NCI-H1105 treated with DMSO at 0.1 percent for 48 hours (cell line): ENCODE measurements at places on chromosomes 7 and 10.

DNA sequence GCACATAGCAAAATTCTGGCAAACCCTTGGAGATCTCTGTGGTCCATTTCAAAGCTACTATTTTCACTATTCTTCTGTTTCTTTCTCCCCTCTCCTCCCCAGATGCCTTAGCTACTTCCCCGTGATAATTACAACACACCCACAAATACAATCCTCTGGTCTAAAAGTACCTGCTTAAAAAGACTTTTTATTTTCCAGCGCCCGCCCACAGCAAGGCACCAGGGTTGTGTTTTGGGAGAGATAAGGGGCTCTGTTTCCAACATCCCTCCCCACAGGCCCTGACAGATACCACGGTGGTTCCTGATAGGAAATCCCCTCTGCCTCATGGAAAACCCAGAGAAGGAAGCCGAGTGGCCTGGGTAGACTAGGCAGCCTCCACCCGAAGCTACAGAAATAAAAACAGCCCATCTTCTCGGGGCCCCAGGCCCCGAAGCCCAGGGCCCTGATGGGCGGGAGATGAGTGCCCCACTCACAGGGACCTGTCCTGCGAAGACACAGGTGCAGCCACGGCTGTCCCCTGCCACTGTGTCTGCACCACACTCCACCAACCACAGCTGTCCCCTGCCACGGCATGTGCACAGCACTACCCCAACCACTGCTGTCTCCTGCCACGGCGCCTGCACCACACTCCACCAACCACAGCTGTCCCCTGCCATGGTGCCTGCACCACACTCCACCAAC, 19.7 kb downstream of the CALML5 start:
- no peak for DNase-seq

DNA sequence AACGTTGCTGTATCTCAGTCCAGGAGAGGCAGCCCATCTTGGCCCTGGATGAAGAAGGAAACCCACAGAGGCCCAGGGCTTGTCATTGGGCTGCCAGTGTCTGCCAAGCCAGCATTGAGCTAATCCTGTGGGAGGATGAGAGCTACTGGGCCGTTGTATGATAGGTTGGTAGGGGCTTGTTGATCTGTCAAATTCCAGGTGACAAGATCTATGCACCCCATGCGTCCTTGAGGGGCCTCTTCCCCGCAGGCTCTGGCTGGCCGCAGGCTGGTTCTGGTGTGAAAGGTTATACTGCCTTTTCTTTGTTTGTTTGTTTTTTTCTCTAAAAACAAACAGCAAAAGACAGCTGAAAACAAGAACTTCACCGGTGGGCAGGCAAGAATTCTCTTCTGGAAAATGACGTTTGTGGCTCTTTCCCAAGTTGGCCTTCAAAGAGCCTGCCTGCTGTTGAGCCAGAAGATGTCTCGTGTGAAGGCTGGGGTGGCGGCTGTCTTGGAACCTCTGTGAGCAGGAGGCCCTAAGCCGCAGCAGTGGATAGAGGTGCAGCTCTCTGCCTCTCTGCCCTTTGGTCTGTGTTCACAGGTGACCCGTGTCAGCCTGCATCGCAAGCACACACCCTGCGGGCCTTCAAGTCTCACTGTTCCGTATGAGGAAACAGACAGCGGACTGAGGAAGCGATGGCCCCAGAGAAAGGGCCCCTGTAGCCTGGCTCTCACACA, 23.3 kb downstream of the CYP17A1 start:
- no peak for DNase-seq

GRCh38 chr7:38292442-38292841, 19.0 kb upstream of the TARP start:
- DNase-seq = no peak

DNA sequence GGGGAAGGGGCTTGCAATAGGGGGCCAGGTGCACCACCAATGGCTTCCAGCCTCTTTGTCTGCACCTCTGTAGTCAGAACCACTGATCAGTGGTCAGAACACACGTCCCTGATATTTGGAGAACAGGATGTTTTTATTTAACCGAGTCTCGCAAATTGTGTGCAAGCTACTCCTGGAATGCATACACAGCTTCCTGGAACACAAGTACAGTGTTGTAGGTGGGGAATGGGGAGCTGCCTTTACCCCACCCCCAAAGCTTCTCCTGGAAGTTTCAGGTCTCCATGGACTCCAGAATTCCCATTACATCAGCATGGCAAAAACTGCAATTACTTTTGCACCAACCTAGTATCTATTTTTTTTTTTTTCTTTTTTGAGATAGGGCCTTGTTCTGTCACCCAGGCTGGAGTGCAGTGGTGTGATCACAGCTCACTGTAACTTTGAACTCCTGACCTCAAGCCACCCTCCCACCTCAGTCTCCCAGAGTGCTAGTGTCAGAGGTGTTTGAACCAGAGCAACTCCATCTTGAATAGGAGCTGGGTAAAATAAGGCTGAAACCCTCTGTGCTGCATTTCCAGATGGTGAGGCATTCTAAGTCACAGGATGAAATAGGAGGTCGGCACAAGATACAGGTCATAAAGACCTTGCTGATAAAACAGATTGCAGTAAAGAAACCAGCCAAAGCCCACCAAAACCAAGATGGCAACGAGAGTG, 374.0 kb downstream of the CALN1 start:
- no peak for DNase-seq
